ENCODE measurements at places on chromosomes 1 and 21. TPM values are rescaled to one million over a fixed set of nuclear protein-coding genes. Genes with fewer than 3 reads are reported as not detected.

NUP210L gene
- not detected for total RNA-seq

ITGB3BP gene
- 52.1 TPM for total RNA-seq

C1orf87 gene
- not detected for total RNA-seq

PRR9 gene
- not detected for total RNA-seq

OR2L2 gene
- not detected for total RNA-seq

CCDC27 gene
- not detected for total RNA-seq

ESRRG gene
- total RNA-seq: 0.76 TPM

SERINC2 gene
- 79.8 TPM for total RNA-seq

SPATA46 gene
- total RNA-seq: not detected

HMCN1 gene
- total RNA-seq: 0.02 TPM

CR1L gene
- total RNA-seq: not detected

RPE65 gene
- total RNA-seq: not detected

SESN2 gene
- 12.4 TPM for total RNA-seq

SHISAL2A gene
- not detected for total RNA-seq

LCE3D gene
- total RNA-seq: not detected

FMOD gene
- total RNA-seq: not detected

PRDM15 gene
- total RNA-seq: 10.4 TPM

GOLPH3L gene
- total RNA-seq: 64.7 TPM

C1orf159 gene
- 32.4 TPM for total RNA-seq

DDX59 gene
- total RNA-seq: 19.3 TPM

KCNJ9 gene
- total RNA-seq: not detected

ADGRL4 gene
- total RNA-seq: not detected

KRTAP21-2 gene
- not detected for total RNA-seq

PTPN22 gene
- total RNA-seq: 0.24 TPM

NBPF4 gene
- total RNA-seq: not detected

NPPB gene
- total RNA-seq: not detected

TNNI3K gene
- total RNA-seq: not detected

VANGL2 gene
- 2.3 TPM for total RNA-seq

DMRTA2 gene
- 0.19 TPM for total RNA-seq

KRTAP19-1 gene
- not detected for total RNA-seq

OTUD7B gene
- 34.9 TPM for total RNA-seq

CNKSR1 gene
- 28.1 TPM for total RNA-seq

AHCTF1 gene
- total RNA-seq: 61.3 TPM

NEGR1 gene
- 19.2 TPM for total RNA-seq

TBX19 gene
- total RNA-seq: 3.3 TPM

RYR2 gene
- 0.32 TPM for total RNA-seq

DISC1 gene
- 6.6 TPM for total RNA-seq

FAM167B gene
- 1.8 TPM for total RNA-seq

SRGAP2B gene
- 31.6 TPM for total RNA-seq

LHX8 gene
- not detected for total RNA-seq

KDM5B gene
- total RNA-seq: 86.7 TPM

PRELP gene
- not detected for total RNA-seq

CD5L gene
- not detected for total RNA-seq

HRNR gene
- total RNA-seq: not detected
